CD4-positive, alpha-beta T cell treated with Interleukin-21 for 1 hour (primary cell): ENCODE measurements at places on chromosomes 1 and 21.

DNA sequence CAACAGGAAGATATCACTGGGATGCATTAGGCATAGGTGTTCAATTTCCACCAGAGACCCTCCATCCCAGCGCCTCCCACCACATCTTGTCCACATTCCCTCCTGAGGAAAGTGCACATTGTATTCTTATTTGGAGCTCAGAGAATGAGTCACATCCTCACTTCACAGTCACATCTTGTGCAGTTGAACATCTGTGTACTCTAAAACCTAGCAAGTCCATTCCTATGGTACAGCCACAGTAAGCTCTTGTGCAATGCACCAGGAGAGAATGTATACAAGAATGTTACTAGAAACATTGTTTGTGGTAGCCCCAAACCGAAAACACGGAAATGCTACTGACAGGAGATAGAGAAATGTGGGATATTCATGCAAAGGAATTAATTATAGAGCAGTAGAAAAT, 1.6 kb upstream of the KDF1 start:
- no peak for DNase-seq

DNA sequence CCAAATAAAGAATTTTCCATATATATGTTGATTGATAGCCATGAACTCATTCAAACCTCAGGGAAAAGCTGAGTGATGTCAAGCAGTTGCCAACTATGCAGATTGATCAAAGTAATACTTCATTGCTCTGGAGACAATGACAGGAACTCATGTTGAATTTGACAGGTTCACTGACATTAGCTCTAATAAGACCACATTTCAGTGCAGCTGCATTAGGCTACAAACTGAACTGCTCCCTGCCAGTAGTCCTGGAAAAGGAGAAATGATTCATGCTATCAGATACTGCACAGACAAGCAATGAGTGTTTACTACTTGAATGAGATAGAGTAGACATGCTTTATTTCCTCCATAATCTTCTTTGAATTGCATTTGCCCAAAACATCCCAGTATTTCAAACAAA, 948.4 kb downstream of the MRPL39 start:
- no peak for DNase-seq

GRCh38 chr1:244810221-244810620, 25.2 kb upstream of the COX20 start:
- no peak for DNase-seq

DNA sequence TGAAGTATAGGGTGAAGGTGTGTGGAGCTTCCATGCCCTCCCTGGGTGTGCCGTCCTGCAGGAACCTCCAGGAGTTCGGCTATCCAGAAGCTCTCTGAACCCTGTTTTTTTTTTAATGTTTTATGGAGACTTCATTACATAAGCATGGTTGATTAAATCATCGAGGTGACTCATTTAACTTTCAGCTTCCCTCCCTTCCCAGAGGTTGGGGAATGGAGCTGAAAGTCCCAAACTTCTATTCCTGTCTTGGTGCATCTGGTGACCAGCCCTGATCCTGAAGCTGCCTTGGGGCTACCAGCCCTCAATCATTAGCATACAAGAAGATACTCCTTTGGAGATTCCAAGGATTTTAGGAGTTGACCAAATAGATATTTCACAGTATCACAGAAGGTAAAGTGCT, 9.5 kb downstream of the RRP15 start:
- no peak for DNase-seq

GRCh38 chr21:39489380-39489924, 37.7 kb downstream of the SH3BGR start:
- no peak for DNase-seq

- DNase-seq, result no peak
Measured at GRCh38 chr1:65027666-65028358, 61.5 kb upstream of the JAK1 start.

- no peak for DNase-seq
Measured at GRCh38 chr1:42746436-42747105, 6.5 kb upstream of the CLDN19 start.

GRCh38 chr1:116912846-116913245, 3.1 kb downstream of the PTGFRN start:
- DNase-seq, result no peak

DNA sequence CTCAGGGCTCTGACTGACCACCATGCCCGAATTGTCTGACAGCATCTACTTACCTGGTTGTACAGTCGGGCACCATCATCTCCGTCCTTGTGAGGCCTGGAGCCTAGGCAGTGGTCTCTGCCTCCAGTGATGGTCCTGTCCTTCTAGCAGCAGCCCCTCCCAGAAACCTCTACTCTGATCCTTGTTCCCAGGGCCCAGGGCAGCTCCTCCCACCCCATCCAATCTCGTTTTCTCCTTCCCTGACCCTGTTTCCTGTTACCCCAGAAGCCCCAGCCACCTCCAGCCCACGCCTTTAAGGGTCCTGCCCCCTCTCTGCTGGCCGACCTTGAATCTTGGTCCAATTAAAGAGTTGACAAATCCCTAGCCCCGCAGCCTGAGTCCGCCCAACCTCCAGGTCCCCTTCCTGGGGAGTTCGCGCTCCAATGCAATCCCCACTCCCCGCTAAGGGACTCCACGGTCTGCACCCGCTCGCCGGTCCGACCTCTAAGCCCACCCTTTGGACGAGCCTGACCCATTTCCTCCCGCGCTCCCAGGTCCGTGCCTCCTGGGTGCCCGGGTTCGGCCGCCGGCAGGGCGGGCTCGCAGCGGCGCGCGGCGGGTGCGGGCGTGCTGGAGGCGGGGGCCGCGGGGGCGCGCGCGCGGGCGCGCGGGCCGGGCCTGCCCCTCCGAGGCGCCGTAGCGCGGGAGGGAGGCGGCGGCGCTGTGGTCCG, at the start of gene B4GALT2:
Gene B4GALT2 (plus strand): TSS at position 660 of the 710 bp plus-strand sequence. CDS start 1,951 bp downstream, outside the sequence.
- DNase-seq, result peak; percentile 45

DNA sequence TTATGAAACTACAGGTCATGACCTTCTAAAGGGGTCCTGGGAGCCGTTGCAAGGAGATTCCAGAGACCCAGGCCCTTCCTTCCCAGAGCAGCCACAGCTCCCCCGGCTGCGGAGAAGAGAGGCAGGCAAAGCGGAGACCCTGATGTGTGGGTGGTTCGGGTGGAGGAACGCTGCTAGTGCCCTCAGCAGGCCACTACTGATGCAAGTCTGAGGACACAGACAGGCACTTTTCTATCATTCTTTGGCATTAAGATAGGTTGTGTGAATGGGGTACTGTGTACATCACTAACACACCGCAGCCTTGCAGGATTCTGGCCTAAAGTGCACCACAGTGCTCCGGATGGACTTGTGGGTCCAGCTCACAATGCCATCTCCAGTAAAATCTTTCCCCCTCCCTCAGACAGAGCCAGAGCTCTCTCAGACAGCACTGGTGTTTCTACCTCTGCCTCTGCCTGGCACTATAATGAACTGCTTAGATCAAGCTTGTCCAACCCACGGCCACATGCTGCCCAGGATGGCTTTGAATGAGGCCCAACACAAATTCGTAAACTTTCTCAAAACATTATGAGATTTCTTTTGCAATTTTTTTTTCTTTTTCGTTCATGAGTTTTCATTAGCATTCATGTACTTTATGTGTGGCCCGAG, 121.4 kb downstream of the TGFBR3 start:
- DNase-seq, result no peak

GRCh38 chr1:185317886-185318310, 855 bp upstream of the IVNS1ABP start:
- DNase-seq, result peak; percentile 86

- DNase-seq, result no peak
Measured at GRCh38 chr1:83794384-83794783, 204.5 kb downstream of the TTLL7 start.

GRCh38 chr1:101079341-101079740, 53.8 kb upstream of the DPH5 start:
- no peak for DNase-seq

DNA sequence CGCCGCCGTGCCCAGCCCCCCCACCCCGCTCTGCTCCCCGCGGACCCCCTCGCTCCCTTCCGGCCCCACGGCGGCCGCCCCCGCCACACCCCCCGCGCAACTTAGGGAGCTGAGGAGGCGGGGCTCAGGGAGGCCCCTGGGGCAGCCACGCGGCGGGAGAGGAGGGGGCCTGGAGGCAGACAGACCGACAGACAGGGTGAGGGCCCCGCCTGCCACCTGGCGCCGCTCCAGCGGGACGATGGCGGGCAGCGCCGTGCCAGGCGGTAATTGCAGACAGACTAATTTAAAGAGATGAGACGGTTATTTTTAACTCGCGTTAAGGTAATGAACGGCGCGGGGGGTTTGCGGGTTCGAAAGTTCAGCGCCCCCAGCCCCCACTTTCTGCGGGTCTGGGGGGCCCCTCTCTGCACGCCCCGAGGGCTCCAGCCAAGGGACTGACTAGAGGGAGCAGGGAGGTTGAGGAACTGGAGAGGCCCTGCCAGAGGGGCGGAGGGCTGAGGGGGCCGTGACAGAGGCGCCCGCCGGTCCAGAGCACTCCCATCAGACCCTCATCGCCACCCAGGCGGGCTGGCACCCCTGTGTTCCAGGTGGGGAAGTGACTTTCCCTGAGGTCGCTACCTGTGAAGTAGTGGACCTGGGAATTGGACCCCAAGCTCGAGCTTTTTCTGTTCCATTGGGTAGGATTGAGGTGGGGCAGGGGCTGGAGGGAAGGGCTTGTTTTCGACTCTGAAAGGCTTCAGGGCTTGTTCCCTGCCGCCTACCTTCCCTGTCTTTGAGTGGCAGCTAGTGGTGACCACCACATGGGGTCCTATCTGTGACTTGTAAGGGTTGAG, 5.4 kb downstream of the FOXO6 start:
- peak; percentile 60 for DNase-seq

DNA sequence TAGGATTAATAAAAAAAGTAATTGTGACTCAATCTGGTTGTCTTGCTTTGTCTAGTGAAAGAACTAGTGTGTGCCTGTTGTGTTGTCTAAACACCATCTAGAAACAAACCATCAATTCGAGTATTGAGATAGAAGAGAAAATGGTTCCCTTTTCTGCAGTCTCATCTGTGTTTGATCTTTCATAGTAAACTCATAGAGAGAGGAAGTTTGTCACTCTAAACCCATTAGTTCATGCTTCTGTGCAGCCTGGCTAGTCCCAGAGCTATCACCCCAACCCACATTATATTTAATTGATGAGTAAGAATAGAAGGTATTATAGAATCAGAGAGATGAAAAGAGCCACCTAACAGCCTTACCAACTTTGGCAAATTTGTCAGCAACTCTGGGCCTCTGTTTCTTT, 99.5 kb downstream of the TGFB2 start:
- DNase-seq, result no peak

- DNase-seq, result no peak
Measured at GRCh38 chr1:209705033-209705598, 470 bp downstream of the HSD11B1 start.

DNA sequence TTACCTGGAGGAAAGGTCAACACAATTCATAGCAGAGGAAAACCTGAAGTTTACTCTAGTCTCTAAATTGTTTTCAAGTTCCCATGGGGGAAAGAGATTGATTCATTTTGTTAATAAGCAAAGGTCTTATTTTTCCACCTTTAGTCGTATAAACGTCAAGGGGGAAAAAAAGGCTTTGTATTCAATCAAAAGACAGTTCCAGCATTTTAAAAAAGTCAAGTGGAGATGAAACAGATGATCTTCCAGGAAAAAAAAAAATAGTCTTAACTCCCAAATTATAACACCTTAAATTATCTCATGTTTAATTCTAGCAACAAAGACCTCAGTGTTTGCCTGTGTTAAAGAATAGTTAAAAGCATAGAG, 140.5 kb downstream of the TOMM20 start:
- no peak for DNase-seq

GRCh38 chr1:219506936-219507335, 106.0 kb downstream of the ZC3H11B start:
- no peak for DNase-seq

DNA sequence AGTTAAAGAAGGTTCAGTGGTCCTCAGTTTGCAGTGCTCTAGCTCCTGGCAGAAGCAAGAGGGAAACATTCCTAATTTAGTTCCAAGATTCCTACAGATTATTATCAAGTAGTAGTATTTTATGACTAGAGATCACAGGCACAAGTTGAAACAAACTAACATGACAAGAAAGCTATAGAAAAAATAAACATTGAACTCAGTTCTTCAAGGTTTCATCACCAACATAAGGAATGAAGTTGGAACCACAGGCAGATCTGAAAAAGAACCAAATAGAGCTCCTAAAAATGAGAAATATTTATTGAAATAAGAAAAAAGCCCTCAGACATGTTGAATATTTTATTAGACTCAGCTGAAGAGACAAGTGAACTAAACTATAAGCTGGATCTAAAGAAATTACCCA, 40.6 kb downstream of the PDC start:
- no peak for DNase-seq

GRCh38 chr1:218874801-218875400, 298.8 kb upstream of the LYPLAL1 start:
- no peak for DNase-seq

GRCh38 chr1:204684206-204684570, 1.4 kb downstream of the LRRN2 start:
- no peak for DNase-seq

DNA sequence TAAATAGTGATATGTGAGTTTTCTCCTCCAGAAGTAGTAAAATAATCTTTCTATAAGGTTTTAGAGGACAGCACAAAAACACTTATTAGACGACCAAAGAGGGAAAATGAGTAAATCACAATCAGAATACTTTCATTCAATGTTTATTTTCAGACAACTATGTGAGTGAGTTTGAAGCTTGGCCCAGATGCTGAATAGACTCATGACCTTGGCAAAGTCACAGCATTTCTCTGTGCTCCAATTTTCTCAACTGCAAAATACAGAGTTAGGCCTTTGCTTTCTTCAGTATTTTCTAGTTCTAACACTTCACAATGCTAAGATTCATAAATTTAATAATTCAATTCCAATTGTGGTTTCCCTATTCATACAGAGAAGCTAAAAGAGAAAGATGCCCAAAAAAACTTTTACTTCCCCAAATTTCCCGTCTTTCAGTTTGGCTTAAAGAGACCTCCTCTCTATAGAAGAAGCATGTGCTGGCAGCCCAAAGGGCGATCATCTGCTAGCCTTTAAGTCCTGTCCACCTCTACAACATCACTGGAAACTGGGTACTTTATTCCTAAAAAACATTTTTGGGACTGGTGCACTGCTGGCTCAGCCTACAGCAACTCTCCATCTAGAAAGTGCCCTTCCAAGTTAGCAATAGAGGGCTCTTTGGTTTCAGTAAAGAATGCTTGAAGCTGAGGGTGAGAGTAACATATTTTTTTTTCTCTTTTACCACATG, 116.8 kb upstream of the GORAB start:
- DNase-seq, result no peak

DNA sequence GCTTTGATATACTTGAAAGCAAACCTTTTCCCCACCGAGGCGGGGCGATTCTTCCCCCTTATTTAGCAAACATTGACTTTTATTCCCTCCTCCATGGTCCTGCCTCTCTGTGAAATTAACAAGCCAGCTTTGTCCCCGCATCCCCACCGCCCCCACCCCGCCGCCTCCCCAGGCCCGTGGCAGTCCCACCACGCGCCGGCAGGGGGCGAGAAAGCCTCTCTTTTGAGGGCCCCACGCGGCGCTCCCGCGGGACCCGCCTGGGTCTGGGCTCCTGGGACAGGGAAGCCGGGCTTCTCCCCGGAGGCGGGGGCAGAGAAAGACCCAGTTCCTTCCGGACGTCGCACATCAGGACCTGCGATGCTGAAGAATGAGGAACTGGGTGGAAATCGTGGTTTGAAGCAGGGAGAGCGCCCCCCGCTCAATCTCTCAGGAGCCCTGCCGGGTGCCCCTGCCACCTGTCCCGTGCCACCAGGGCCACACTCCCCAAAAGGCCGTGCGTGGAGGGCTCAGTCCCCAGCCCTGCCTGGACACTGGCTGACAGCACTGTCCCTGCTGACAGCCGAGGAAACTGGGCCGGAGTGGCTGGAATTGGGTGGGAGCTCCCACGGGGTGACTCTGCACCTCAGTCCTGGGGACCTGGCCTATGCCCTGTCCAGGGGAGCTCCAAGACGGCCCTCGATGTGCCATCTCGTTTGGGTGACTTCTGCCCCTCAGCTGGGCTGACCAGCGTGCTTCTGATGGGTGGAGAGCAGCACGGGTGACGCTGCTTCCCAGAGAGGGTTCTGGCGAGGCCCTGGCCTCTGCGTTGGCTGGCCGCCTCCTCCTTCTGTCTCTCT, 8.6 kb upstream of the ACTRT2 start:
- DNase-seq, result peak; percentile 27
